Mesendoderm (in vitro differentiated cells): ENCODE measurements at places on chromosomes 4 and X.
A peak's percentile ranks its signal among the peaks of the same experiment; 100 is the strongest.

GRCh38 chrX:14362721-14363120 is 166.6 kb upstream of the GLRA2 start:
- DNase-seq, result no peak

GRCh38 chr4:181569553-181569952 is 673.6 kb upstream of the TENM3 start:
- DNase-seq, result peak; percentile 66

- peak; percentile 44 for DNase-seq
Observed at GRCh38 chrX:63349307-63349706, 1.8 kb downstream of the SPIN4 start.

DNA sequence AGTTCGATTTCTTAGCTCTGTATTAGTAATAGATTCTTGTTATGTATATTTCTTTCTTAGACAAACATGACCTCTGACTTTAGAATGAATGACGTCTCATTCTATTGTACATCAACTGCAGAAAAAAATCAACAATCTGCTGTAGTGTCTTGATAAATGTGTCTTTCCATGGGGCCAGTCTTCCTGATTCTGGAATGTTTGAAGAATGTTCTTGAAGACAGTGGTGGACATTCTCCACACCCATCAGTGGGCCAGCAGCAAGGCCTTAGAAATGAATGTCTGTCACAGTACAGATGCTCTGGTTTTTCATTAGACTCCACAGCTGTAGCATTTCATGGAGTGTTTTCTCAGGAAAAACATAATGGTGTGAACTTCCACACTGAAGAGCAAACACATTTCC is 63.2 kb upstream of the FAM47B start:
- no peak for DNase-seq
